Smooth muscle cell of the brain vasculature (primary cell): ENCODE measurements at places on chromosomes 6 and 20.

DNA sequence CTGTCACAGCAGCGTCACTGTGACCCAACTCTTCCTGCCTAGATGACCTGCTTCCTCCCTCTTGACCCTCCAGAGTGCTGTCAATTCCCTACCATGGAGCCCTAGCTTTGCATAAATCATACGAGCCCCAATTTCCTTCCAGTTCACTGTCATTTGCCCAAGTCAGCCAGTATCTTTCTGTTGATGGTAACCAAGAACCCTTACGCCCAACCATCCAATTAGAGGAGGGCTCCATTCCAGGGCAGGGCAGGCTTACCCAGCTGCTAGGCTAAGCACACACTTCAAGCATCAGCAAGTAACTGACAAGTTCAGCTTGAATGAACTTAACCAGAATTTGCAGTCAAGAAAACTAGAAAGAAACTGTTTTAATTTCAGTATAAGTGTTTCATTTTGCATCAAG lies 25.7 kb downstream of the WFDC3 start:
- DNase-seq, result no peak

DNA sequence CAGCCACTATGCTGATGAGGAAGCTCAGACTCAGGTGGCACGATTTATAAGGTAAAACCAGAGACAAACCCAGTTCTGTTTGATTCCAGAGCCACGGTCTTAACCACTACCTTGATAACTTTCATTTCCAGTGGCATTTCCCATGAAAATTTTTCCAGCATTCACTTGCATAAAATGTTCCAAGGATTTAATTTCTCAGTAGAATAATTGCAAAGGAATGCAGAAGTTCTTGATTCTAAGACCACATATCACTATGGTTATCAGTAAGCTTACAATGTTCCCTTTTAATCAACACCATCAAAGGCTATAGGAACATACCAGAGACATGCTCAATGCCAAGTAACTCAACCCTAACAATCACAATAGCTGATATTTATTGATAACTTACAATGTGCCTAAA lies 306.0 kb upstream of the HS3ST5 start:
- no peak for DNase-seq

DNA sequence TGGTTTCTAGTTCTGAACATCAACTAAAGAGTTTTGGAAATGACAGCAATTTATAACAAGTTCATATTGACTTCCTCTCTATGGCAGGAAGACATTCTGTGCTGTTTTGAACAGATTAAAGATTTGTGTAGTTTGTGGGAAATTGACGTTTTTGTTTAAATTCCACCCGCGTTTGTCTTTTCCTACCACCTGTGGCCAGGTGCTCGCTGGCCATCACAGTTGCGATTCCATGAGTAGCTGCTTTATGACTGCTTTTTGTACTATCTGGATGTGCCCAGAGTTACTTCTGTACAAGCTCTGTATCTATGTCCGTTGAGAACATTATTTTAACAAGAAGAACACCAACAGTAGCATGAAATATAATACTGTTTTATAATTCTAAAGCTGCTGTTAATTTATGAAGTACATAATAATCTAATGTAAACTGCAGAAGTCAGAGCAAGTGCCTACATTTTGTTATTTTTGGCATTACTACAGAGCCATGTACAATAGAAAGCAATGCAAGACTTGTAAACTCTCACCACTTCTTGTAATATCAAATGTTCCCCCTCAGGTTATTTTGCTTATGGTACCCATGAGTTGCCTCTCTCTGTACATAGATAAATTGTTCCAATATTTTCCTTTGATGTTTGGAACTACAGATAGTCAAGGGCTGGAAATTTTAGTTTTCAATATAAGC lies 33.5 kb downstream of the ZBTB2 start:
- no peak for DNase-seq

DNA sequence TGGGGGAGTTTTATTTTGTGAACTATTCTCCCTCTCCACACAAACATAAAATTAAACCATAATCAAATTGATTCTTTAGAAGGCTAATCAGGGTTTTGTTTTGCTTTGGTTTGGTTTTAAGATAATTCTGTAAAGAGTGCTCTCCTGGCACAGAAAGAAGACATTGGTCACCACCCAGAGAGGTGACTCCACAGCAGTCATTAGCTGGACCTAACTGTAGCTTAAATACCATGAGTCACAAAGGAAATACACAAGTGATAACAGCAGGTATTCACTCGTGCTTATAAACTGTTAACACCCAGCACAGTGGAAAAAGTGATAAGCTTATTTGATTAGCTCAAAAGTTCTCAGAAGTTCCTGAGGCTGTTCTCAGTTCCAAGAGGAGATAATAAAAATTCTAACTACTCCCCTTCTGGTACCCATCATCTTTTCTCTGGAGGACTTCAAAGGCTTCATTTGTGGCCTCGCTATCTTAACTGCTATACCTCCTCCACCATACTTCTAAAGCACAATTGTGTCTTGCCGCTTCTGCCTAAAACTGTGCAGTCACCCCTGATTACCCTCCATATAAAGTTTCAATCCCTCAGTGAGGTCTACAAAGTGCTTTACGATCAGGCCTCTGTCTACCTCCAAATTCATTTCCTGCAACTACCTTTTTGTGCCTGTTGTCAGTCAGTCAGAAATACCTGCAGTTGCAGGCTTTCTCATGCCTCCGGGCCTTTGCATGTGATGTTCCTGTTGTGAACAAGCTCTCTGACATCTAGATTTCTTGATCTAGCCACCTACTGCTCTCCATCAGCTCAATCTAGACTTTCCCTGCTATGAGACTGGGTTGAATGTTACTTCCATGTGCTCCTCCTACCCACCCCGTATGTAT lies 201.1 kb downstream of the SAMD5 start:
- no peak for DNase-seq

GRCh38 chr6:48714699-48715098 lies 603.7 kb upstream of the PTCHD4 start:
- no peak for DNase-seq
